ENCODE measurements at places on chromosomes 13 and 19.
A peak's percentile ranks its signal among the peaks of the same experiment; 100 is the strongest.

- DNase-seq, result no peak
These were observed 93.3 kb downstream of the OXGR1 start for GRCh38 chr13:96900986-96901385.

GRCh38 chr13:52158629-52159158 is 703 bp downstream of the NEK3 start:
- DNase-seq, result no peak

DNA sequence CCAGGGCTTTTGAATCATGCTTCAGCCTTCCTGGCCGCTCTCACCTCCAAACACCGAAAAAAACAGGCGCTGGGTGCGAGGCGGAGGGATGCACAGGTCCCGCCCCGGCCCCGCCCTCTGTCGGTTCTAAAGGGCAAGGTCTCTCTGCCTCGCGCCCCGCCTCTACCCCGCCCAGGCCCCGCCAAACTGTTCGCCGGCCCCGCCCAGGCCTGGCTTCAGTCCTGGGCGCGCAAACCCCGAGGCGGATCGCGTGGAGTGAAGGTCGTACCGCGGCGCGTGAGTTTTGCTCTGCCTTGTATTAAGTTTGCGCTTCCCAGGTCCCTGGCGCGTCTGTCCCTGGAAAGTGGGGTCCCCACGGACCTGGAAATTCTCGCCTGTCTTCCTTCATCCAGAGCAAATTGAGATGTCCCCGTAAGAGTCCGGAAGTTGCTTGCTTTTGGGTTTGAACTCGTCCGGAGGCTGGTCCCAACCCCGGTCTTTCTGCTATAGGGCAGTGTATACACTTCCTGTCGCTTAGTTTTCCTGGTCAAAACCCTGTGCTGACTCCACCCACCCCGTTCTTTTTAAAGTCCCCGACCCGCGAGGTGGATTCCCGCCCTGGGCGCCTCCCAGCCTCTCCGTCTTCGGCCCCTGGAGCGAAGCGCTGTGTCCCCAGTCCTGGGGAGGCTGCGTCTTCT is 8.4 kb downstream of the ZNF808 start:
- peak; percentile 96 for DNase-seq

DNA sequence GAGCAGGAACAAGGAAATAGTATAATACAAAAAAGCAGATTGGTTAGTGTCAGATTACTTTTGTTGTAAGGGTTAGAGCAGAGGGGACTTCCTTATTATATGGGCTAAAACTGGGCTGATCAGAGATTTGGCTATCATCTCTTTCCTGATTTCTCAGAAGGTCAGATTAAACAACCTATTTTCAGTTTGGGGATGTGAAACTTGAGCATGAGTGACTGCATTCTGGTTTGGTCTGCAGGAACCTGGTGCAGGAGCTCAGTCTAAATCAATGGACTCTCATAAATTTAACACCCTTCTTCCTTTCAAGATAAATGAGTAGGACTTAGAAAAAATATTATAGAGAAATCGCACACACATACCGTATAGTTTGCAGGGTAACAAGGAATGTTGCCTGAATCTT is 12.9 kb upstream of the RFXAP start:
- no peak for DNase-seq

DNA sequence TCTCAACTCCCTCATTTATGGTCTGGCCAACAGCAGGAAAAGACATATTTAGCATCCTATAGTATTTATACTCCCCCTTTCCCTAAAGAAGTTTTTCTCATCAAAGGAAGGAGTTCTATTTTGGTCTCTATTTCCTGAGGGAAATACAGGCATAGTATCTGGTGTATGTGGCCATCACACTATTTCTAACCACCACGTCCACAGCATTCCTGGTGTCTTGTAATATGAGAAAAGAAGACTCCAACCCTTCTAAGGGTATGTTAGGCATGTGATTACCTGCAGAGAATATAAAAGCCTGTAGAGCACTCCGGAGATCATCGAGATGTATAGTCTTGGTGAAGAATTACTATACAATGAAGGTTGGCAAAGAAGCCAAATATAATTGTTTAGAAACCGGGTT is 137.4 kb downstream of the VWA8 start:
- DNase-seq, result no peak

DNA sequence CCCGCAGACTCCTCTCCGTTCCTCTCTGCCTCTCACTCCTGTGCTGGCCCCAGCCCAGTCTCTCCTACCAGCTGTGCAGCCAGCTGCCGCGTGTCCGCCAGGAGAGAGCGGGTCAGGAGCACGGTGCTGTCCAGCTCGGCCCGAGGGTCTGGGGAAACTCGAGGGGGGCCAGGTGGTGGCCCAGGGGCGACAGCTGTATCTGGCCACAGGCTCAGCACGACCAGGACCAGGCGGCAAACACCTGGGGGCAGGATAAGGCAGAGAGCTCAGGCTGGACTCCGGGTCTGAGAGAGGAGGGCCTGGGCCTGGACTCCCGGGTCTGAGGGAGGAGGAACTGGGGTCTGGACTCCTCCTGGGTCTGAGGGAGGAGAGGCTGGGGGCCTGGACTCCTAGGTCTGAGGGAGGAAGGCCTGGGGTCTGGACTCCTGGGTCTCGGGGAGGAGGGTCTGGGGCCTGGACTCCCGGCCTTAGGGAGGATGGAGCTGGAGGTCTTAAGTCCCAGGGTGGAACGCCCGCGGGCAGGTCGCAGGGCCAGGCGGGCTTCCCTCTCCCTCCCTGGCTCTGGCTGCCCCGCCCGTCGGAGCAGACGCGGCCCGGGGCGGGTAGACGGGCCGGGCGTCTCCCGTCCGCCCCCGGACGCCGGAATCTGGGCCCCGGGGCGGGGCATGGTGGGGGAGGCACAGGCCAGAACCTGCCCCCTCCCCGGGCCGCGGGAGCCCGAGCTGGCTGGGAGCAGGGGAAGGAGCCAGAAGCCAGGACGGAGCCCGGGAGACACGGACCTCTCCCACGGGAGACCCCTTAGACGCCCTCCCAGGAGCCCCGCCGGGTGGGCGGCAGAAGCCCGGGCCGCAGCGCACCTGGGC is 1.3 kb downstream of the IL11 start:
- no peak for DNase-seq

GRCh38 chr19:13930402-13930801 is 7.8 kb downstream of the PODNL1 start:
- DNase-seq, result no peak

GRCh38 chr13:21121616-21122015 is 54.7 kb downstream of the SKA3 start:
- no peak for DNase-seq

DNA sequence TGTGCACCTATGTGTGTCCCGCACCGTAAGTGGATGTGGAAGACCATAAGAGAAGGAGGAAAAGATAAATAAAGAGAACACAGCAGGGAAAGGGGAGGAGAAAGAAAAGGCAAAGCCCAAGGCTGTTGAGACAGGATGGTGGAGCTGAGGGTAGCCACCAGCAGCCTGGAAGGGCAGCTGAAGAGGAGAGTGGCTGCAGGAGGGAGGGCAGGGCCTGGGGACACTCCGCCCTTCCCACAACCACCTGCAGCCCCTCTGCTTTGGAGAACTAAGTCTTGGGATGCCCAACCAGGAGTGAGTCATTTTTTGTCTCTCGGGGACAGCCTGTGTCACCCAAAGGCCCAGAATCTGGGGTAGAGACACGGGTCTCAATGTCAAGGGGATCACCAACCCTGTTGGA is 26.4 kb upstream of the CCNE1 start:
- no peak for DNase-seq

GRCh38 chr13:59409634-59410200 is 754.0 kb downstream of the DIAPH3 start:
- DNase-seq, result no peak

DNA sequence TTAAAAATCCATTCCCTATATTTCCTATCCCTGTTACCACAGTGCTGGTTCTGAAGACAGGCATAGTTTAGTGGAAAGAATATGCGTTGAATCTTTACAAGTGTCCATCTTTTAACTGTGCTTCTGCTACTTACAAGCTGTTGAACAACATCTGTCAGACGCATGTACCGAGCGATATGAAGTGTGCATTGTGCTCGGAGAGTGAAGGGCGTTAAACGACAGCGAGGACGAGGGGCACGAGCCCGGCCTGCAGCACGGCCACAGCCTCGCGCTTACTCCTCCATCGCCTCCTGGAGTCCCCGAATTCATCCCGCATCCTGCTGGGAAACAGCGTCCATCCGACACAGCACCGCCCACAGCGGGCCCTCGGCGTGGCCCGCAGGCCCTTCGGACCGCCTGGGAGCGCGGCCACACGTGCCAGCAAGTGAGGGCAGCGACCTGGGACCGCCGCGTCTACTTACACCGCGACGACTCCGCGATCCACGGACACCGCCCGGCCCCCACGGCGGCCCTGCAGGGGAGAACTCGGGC is 514 bp downstream of the PCID2 start:
- no peak for DNase-seq

DNA sequence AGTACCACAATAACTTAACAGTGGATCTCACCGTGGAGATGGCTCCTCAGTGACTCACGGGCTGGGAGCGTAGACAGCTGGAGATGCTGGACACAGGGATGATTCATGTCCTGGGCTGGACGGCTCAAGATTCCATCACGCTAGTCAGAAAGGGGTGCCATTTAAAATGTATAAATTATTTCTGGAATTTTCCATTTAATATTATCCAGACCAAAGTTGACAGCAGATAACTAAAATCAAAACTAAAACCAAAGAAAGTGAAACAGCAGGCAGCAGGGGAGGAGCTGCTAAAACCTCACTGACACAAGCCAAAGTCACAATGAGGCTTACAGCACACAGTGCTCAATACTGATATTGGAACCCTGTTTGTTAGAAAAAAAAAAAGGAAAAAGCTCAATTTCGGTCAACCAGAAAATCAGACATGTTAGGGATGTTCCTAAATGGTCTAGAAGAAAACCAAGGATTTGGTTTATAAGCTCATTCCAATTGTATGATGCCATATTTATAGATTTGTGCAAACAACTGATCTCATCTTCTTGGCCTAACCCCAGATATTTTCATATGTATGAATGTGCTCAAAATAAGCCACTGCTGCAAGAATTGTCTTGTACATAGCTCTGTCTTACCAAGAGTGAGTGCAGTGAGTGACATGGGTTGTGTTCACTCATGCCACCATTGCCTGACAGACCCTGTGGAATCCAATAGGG is 111.8 kb downstream of the SACS start:
- DNase-seq, result peak; percentile 3

DNA sequence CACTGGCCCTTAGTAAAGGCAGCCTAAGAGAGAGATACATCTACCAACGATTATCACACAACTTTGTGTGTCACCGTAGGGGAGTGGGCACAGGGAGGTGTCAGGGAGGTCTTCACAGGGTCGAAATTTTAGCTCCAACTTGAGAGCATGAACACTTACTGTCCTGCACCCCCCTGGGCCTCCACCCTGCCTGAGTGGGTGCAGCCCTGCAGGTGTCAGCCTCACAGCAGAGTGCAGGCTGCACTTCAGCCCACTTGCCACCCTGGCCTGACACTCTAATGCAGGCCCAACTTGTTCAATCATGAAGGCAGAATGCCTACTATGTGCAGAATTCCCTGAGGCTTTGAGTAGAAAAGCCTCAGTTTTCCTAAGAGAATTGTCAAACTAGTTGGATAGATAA is 4.0 kb upstream of the SMAD9 start:
- no peak for DNase-seq

- no peak for DNase-seq
These were observed 4.5 kb upstream of the B3GNT8 start for GRCh38 chr19:41431426-41432386.

DNA sequence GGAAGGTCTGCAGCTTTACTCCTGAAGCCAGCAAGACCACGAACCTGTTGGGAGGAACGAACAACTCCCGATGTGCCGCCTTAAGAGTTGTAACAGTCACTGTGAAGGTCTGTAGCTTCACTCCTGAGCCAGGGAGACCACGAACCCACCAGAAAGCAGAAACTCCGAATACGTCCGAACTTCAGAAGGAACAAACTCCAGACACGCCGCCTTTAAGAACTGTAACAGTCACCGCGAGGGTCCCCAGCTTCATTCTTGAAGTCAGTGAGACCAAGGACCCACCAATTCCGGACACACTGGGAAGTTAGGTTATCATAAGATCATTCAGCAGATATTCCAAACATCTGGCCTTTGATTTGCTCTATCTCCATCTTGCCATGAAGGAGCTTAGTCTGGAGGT is 1623.0 kb downstream of the SLITRK1 start:
- no peak for DNase-seq

DNA sequence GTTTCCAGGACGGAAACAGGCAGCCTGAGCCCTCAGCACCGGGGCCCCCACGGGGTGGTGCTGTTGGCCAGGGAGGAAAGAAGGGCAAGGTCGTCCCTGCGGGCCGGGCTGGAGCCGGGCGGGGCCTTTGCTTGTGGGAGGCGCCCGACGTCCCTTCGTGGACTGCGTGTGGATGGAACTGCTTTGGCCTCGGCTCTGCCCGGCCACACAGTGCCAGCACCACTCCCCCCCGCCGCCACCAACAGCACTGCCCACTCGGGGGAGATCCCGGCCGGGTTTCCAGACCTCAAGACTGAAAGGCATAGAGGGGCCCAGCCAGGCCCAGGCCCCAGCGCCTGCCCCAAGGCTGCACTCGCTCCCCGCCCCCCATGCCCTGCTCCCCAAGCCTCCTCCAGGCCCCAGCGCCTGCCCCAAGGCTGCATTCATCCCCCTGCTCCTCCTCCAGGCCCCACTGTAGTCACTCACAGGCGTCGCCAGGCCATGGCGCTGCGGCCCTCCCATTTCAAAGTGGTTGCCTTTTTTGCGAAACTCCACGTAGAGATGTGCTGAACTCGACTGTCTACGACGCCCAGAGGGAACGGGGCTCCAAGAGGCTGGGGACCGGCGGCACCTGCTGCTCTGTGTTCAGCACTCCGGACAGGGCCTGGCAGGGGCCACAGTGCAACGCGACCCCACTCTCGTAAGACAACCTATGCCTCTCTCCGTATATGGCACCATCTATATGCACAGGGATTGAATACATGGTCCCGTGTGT is 22.5 kb downstream of the C13orf46 start:
- peak; percentile 67 for DNase-seq

DNA sequence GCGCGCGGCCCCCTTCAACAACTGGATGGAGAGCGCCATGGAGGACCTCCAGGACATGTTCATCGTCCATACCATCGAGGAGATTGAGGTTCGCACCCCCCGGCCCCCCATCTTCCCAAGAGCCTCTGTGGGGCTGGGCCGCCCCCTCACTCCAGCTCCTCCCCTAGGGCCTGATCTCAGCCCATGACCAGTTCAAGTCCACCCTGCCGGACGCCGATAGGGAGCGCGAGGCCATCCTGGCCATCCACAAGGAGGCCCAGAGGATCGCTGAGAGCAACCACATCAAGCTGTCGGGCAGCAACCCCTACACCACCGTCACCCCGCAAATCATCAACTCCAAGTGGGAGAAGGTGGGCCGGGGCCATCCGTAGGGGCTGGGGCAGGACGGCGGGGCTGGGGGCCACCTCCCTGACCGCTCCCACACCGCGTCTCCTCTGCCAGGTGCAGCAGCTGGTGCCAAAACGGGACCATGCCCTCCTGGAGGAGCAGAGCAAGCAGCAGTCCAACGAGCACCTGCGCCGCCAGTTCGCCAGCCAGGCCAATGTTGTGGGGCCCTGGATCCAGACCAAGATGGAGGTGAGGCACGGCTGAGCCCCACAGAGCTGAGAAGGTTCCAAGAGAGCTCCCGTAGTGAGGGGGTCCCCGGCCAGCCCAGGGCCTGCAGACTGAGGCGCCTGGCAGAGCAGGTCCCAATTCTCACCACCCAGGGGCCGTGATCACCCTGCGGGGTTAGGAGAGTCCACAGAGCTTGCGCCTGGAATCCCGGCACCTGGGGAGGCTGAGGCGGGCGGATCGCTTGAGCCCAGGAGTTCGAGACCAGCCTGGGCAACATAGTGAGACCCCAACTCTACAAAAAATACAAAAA is 20.1 kb downstream of the CAPN12 start:
- DNase-seq, result no peak
